ENCODE measurements at places on chromosomes 6 and 20. TPM values are rescaled to one million over a fixed set of nuclear protein-coding genes. Genes with fewer than 3 reads are reported as not detected.

The GRM4 gene
- not detected for total RNA-seq

- no peak overlapping the region for H3K4me3 ChIP-seq
- H3K27me3 ChIP-seq, result no peaks in the 10 kb centered on the region
- DNase-seq, result no peak
- H3K4me1 ChIP-seq, result no peaks in the 10 kb centered on the region
- H3K36me3 ChIP-seq, result peaks cover 3% of the 10 kb centered on the region
Observed at GRCh38 chr6:158457616-158458278, 102.1 kb upstream of the TMEM181 start.

- H3K4me3 ChIP-seq, result no peak overlapping the region
- no peaks in the 10 kb centered on the region for H3K36me3 ChIP-seq
- no peak for DNase-seq
- H3K27me3 ChIP-seq, result peaks cover 4% of the 10 kb centered on the region
- peaks cover 5% of the 10 kb centered on the region for H3K4me1 ChIP-seq
Observed at GRCh38 chr6:36020154-36020553, 4.3 kb downstream of the SLC26A8 start.

GRCh38 chr20:44217342-44218092 lies 6.9 kb upstream of the OSER1 start:
- H3K27ac ChIP-seq, result peak overlapping the region; percentile 14
- peaks cover 27% of the 10 kb centered on the region for H3K4me1 ChIP-seq
- H3K36me3 ChIP-seq, result no peaks in the 10 kb centered on the region
- peak; percentile 64 for DNase-seq
- no peaks in the 10 kb centered on the region for H3K27me3 ChIP-seq

The ADGRF1 gene
- not detected for total RNA-seq

The MEI4 gene
- 1.4 TPM for total RNA-seq

The BAG2 gene
- 12.3 TPM for total RNA-seq

DNA sequence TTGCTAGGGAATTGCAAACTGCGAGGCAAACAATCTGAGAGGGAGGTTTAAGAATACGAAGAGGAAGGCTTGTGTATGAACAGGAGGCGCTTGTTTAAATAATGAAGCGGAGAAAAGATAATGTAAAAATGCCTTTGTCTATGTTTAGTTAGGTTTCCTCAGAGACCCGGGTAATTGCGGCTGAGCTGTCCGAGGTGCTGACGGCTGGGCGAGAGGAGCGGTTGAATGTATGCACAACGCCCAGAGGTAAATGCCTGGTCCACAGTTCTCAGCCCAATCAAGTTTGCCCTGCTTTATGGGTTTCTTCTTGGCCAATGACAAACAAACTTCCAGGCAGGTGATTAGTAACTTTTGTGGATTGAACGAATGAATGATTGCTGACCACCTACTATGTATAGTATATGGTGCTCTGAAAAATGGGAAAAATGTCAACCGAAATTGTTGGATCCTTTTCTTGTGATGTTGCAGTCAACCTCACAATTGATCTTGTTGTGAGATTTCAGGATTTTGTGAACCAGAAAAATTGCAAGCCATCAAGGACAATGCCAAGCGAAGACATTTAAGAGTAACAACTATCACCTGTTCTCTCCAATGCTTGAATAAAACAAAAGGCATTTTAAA lies 38.3 kb upstream of the SLC32A1 start:
- DNase-seq, result no peak
- H3K27me3 ChIP-seq, result no peaks in the 10 kb centered on the region
- H3K36me3 ChIP-seq, result no peaks in the 10 kb centered on the region
- H3K4me1 ChIP-seq, result no peaks in the 10 kb centered on the region
- H3K4me3 ChIP-seq, result no peak overlapping the region
- H3K27ac ChIP-seq, result no peak overlapping the region

Data from right atrium auricular region (tissue), 2 donors.